SJSA1 (cell line): ENCODE measurements at places on chromosomes 4 and X. TPM values are rescaled to one million over a fixed set of nuclear protein-coding genes. Genes with fewer than 3 reads are reported as not detected.

DNA sequence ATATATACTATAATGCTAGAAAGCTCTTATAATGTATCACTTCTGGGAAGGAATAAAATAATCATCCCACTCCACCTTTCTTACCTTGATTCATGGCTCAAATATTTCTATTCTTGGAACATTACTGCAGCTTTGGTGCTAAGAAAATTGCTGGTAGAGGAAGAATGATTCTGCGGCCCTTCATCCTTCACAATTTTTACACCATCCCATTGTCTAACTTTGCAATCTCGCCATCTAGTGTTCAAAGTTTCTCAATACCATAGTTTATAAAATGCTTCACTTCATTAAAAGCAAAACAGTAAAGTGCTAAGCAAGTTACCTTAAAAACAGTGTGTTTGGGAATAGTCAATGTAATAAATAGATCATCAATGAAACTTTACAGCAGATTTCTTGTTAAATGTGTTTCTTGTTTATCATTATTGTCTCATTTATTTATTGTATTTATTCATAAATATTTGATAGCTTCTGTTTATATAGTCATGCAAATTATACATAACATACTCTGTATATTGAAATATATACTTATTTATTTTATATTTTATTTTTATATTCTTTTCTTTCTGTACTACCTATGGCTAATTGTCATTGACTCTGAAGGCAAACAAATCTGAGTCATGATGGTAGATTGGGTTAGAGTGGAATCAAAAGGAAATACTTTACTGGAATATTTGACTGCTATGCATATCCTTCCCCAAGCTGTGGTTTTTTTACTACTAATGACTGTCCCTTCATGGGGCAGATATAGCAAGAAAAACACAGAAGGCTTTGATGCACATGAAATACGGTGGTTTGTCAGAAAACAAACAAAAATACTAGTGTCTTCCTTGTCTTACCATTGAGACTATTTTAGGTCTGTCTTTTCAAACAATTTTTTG, 390.7 kb downstream of the MAPK10 start:
- peak; percentile 36 for DNase-seq

DNA sequence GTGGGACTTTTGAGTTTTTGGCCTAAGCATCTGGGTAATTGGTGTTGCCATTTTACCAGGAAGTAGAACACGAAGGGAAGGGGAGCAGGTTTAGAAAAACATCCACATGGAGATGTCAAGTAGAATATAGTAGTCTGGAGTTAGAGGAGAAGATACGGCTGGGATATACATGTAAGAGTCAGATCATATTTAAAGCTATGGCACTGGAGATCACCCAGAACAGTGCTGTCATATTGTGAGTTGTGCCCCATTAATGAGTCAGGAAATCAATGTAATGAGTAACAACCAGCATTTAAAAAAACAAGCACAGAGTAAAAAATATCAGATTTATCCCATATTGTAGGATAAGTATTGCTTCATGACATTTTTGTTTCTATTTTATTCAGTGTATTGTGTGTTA, 4.2 kb downstream of the GSTCD start:
- no peak for DNase-seq

DNA sequence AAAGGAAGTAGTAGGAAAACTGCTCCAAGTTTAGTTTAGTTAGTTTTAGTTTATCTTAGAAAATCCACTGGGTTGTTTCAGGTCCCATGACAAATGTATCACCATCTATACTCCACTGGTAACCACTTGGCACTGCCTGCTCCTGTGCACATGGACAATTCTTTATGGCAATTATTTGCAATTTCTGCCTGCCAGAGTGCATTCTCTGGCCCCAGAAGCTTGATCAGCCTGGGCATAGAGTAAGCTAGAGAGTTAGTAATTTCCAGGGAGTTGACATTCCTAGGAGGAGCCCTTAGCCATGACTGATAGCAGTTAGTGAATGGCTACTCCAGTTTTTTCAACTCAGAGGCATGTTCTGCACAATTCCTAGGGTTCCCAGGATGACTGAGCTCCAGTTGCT, 203.2 kb upstream of the FGF13 start:
- no peak for DNase-seq

CT45A1 gene
- total RNA-seq, result not detected in 2 replicates

DNA sequence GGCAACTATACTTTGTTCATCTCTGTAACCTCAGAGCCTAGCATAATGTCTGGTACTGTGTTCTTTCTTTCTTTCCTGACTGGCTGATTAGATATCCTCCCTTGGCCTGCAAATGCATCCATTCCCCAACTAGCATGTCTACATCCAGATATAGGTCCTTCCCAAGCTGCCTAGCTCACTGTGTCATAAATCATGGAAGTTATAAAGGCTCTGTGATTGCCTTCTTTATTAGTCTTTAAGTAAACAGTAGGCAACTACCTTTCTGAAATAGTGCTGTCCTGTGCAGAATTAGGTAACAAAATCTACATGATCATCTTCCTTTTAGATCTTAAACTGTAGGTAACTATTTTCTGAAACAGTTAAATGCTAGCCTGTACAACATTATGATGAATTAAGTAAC, 224.5 kb downstream of the DLG3 start:
- no peak for DNase-seq

DNA sequence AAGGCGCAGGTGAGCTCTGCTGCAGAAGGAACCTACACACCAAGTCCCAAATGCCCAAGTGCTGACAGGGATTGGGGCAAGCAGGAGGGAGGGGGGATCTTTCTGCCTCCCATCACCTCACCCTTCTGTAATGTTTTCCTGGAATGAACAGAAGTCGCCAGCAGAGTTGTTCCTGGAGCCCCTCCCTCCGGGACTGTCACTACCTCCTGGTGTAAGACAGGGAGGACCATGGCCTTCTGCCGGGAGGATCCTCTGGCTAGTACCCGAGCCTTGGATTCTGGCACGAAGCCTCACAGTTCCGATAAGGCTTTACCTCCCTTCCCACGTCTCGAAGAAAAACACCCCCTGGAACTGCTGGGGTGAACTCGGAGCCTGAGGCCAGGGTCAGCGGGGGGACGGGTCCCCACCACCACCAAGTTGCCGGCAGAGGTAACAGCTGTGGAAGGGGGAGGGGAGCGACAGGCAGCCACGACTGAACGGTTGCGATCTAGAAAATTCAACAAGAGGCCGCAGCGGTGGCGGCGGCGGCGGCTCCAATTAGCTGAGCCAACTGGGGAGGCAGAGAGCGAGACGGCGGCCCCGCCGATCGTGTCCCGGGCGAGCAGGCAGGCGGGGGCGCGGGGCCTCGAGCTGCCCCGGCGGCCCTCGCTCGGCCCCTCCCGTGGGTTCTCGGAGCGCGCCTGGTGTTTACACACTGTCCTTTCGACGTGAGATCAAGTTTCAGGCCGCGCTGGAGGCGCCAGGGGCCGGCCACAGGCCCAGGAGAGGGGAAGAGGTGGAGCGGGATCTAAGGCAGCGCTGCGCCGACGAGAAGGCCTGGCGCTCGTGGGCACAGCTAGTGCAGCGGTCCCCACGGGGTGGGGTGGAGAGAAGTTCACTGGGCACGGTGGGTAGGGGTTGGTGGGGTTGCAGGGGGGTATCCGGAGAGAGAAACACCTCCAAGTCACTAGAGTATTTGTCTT, 53.7 kb upstream of the BCOR start:
- no peak for DNase-seq

GRCh38 chr4:105994061-105994460, 98.8 kb downstream of the NPNT start:
- DNase-seq, result no peak

- no peak for DNase-seq
These were observed 223.4 kb upstream of the ATOH1 start for GRCh38 chr4:93605163-93605562.

GRCh38 chr4:89482251-89482650, 174.7 kb upstream of the GPRIN3 start:
- no peak for DNase-seq

- DNase-seq, result peak; percentile 87
These were observed 3.1 kb downstream of the POLR2B start for GRCh38 chr4:56981795-56982201.

MMGT1 gene
- 32.4 and 39.4 TPM in 2 replicates for total RNA-seq

- DNase-seq, result no peak
These were observed 5.4 kb downstream of the ABCE1 start for GRCh38 chr4:145103496-145103895.
